ENCODE measurements at places on chromosomes 4 and X. TPM values are rescaled to one million over a fixed set of nuclear protein-coding genes. Genes with fewer than 3 reads are reported as not detected.

Gene SULT1E1
- total RNA-seq, result 267 TPM

DNA sequence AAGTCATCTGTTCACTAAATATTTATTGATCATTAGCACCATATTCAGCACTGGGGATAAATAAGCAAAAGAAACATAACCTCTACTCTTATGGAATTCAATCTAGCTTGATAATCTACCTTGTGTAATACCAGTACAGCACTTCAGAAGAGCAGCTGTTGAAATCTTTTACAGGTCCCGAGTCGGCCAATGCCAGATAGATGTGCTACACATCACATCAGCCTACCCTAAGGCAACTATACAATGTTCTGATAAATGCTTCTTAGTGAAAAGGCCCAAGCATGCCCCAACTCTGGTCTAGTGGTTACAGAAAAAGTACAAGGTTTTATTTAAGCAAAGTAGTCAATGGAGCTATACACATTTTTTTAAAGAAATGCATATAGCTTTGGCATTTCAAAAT, 68.7 kb downstream of the MAPK10 start:
- no peak for DNase-seq

Gene CTAG1B
- total RNA-seq, result not detected

DNA sequence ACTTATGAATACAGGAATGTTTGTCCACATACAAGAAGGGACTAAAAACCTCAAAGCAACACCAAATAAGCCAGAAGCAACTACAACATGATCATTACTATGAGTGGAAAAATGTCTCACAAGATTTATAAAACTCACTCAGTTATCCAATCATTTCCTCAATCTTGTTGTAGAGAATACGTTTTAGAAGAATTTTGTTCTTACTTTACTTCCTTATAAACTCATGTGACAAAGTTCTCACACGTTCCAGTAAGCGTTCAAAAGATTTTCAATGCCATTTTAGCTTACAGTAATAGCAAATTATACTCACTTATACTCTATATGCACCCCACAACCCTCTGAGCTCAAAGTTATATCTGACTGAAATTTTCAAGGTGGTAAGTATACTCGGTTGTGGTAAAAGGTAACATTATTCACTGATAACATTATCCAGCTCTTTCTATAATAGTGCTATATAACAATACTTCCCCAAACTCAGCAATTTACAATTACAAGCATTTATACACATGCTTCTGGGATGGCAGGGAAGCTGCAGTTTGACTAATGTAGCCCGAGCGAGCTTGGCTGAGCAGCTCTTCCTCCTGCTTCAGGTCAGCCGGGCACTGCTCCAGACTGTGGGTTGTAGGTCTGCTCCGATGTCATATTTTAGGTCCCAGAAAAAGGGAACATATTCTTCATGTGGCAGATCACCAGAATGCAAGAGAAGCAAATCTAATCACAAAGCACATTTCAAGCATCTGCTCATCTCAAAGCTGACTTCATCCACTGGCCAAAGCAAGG, 226.3 kb downstream of the RCHY1 start:
- DNase-seq, result no peak

DNA sequence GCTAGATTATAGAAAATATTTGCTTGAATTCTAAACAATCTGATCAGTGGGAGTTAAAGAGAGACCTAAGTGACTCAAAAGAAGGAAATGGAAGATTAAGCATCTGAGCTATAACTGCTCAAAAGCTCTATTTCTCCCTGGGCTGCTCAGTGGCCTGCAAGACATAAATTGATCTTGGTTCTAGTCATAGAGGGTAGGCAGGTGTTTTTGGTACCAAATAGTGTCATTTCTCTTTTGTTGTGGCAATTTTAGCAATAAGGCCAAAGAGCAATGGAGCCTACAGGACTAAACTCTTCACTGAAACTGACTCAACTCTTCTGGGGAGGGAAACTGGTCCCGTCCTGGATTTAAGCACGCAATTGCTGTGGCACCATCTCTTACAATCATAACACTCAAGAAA, 33.9 kb upstream of the BMP2K start:
- no peak for DNase-seq

- DNase-seq, result no peak
These were observed 455.3 kb downstream of the KCTD8 start for GRCh38 chr4:43993196-43993902.

DNA sequence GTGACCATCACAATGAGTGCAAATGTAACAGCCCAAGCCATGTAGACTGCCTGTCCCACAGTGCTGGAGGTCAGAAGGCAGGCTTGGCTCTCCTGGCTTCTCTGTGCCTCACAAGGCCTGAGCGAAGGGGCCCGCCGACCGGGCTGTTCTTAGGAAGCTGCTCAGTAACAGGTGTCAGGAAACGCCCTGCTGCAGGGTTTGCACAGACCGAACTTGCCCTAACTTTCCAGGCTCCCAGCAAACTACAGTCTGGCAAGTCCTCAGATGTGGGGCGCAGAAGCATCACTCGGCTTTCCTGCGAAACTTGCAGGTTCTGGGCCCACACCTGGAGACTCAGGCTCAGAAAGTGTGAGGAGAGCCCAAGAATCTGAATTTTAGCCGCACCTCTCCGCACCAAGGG, 87.6 kb downstream of the CRMP1 start:
- DNase-seq, result no peak

Gene XG
- total RNA-seq, result 0.60 TPM

- no peak for DNase-seq
These were observed 284.1 kb downstream of the EVC2 start for GRCh38 chr4:5424211-5424610.

GRCh38 chr4:61067381-61067780, 132.7 kb upstream of the ADGRL3 start:
- DNase-seq, result no peak

GRCh38 chrX:150360331-150360730, 2.8 kb upstream of the MAMLD1 start:
- no peak for DNase-seq

Gene TMPRSS11D
- not detected for total RNA-seq

DNA sequence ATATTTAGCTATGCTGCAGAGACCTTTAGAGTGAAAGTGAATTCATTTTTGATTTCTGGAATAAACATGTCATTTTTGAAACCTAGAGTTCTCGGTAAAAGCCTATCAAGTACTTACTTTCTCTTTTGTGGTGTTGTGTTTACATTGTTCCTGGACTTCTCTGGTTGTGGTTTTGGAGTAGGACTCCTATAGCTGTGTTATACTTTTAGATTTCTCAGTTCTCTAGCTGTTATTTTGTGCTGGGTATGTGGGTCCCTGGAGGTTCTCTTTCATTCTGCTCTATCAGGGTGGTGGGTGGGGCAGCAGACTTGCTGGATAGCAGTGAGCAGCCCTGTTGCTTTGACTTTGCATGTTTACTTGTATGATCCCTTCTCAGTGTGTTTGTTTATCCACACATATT, 25.6 kb upstream of the MSMO1 start:
- DNase-seq, result no peak

Gene SSX2B
- not detected for total RNA-seq

Gene HNRNPH2
- total RNA-seq, result 102 TPM

DNA sequence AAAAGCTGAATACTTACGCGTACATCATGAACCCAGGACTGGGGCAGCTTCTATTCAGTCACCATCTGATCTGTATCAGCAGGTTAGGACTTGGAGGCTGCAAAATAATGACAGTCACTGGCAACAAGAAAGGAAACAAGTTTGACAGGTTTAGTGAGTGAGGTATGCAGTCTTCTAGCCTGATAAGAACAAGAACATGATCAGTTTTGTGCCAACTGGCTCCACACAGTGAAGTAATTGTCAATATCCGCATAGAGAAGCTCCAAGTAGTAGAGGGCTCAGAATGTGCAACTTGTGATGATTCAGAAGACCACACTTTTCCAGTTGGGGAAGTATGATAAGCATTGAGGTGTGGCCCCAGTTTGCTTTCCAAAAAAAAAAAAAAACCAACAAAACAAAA, at the start of gene TMPRSS11F:
Gene TMPRSS11F (minus strand): TSS at position 77 of the 400 bp plus-strand sequence. CDS start 49 bp downstream, at position 28.
- DNase-seq, result no peak

- no peak for DNase-seq
These were observed 55.3 kb downstream of the SH2D1A start for GRCh38 chrX:124401696-124402095.

Gene VCX2
- total RNA-seq, result not detected

Gene MTNR1A
- not detected for total RNA-seq

DNA sequence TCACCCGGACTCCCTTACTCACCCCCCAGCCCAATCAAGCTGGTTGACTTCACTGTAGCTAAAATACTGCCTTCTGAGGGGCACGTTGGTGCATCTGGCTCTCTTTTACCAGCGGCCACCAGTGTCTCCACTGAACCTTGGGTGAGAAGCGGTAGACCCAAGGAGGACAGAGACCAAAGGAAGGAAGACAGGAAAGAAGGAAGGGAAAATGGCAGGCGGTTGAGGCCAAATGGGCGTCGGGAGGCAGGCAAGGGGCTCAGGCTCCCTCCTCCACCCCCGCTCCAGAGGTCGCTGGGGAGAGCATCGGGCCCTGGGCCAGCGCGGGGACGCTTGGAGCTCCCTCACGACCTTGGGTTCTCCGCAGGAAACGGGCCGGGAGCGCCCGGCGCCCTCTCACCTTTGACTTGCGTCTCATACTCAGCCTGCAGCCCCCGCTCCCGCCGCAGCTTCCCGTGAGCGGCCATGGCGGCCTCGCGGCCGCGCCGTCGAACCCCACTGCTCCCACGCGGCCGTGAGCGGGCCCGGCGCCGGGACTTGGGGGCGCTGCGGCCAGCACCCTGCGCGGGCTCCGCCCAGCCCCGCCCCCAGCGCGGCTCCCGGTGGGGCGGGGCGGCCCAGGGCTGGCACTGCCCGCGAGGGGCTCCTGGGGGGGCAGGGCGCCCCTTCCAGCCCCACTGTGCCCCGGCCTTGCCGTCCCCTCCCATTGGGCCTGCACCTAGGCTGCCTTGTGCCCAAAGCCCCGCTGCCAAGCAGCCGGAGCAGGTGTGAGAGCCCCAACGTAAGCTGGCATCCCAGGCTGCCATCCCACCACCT, at the start of gene ARHGAP4:
Gene ARHGAP4 (minus strand): TSS at position 526 of the 813 bp plus-strand sequence. CDS start 62 bp downstream, at position 464.
- no peak for DNase-seq

DNA sequence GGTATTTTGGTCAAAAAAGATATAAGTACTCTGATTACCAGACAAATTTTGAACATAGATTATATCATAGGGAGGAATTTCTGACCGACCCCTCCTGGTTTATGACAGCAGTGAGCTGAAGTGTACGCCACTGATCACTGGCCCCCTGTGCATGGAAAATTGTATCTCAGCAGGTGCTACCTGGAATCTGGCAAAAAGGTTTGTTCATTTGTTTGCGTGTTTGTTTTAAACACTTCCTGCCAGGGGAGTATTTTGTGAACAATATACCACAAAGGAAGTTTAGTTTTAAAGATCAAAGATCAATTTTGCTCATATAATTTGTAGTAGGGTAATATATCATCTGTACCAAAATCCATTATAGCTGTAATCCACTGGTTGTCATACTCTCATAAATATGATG, 219.7 kb upstream of the TENM3 start:
- DNase-seq, result no peak

DNA sequence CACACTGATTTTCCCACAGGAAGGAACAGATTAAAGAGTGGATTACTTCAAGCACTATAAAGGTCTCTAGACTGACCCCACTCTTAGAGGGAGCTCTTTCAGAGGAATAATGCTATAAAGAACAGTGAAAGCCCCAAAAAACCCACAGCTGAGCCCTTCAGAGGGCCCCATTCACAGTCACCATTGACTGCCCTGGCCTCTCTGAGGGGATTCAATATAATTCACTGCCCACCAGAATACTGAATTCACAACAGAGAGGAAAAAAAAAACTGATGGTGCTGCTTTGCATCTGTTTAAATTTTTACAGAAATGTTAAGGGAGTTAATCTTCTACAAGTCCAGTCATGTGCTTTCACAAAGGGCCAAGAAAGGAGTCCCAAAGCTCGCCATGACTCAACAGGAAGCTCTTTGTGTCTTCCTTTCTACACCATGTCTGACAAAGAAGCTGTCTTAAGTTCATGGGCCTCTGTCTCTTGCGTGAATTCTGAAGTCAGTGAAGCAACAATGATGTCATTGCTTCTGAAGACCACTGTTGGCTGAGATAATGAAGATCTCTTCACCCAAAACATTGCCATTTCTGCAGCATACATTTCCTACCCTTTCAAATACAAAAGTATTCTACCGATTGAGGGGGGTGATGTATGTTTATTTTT, 174.9 kb downstream of the ADAMTS3 start:
- no peak for DNase-seq

Gene CT47C1
- not detected for total RNA-seq

DNA sequence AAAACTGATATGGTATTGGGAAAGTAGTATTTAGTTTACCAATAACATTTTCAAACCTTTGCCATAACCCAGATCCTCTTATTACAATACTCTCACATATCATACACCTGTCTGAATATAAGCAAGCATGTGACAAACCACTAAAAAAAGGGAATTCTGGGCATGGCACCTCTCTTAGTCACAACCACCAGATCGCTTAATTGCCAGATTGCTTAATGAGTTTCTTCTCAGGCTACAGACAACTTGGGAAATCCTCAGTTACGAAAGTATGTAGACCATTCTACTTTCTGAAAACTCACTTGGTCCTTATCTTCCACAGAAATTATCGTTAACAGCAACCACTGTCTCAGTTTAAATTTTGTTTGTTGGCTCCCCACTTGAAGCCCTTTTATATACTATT, 2.1 kb downstream of the NAF1 start:
- no peak for DNase-seq

- DNase-seq, result no peak
These were observed 314.5 kb upstream of the RASGEF1B start for GRCh38 chr4:81786063-81786763.

GRCh38 chr4:58962424-58962823, 1852.2 kb upstream of the IGFBP7 start:
- no peak for DNase-seq

GRCh38 chr4:128711361-128711760, 98.1 kb upstream of the JADE1 start:
- no peak for DNase-seq

Gene PPP2R2C
- total RNA-seq, result 0.04 TPM

DNA sequence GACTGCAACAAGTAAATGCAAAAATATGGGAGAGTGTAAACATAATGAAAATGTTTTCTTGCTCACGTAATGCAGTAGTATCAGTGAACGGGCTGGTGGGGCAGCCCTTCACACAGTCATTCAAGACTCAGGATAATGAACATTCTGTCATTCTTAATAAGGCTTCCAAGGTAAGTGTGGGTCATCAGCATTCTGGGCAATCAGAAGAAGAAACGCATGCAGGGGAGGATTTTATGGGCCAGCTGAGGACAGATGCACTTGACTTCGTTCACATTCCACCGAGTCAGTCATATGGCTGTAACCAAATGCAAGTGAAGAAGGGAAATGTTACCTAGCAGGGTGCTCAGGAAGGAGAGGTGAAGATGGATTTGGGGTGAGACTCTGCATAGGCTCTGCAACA, 68.0 kb upstream of the MAP9 start:
- DNase-seq, result no peak

DNA sequence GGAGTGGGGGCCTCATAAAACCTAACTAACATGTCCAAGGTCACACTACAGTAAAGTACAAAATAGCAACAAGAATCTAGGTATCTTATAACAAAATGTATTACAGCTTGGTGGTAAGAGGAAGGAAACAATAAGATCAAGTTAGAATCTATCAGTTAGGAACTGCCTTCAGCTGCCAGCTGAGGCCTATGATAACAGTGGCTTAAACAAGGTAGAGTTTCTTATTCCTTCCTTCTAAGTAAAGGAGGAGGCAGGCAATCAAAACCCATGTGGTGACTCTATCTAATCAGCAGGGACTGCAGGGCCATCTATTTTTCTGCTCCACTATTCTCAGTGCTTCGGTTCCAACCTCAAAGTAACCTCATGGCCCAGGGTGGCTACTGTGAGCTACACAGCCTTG, 10.9 kb downstream of the SH3D19 start:
- no peak for DNase-seq

All from pulmonary artery endothelial cell (primary cell).